ENCODE measurements at places on chromosomes 5 and 9. TPM values are rescaled to one million over a fixed set of nuclear protein-coding genes. Genes with fewer than 3 reads are reported as not detected.

The TEX48 gene
- not detected for total RNA-seq

The OTULINL gene
- total RNA-seq = 32.6 TPM

The SAXO1 gene
- total RNA-seq = not detected

DNA sequence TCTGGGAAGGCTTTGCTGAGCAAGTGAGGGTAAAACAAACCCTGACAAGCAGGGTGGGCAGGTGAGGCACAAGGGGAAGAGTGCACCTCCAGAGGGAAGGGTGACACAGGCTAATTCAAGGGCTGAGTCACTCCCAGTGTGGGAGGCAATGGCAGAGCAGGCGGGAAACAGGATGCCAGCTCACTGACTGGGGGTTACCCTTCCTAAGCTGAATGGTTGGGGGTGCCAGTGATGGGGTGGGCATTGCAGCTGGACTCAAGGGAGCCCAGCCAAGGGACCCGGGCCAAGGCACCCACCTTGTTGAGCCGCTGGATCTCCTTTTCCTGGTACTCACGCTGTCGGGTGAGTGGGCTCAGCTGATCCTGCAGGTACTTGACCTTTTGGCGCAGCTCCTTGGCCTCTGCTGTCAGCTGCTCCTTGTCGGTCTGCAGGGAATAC is 18.4 kb downstream of the GPX3 start:
- no peak for DNase-seq

DNA sequence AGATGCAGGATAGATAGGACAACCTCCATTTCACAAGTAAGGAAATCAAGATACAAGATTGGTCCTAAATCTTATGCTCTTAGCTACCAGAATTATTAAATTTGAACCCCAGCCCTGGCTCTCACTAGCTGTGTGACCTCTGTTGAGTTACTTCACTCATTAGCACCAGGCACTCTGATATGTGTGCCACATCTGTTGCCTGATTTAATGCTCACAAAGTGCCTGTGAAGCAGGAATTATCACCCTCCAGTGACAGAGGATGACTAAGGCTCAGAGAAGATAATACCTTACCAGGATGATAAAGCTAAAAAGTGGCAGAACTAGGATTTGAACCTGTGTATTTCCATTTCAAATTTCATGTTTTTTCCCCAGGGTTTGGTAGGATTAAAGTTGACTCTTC is 110.0 kb downstream of the PLPPR1 start:
- DNase-seq = no peak

- no peak for DNase-seq
Observed at GRCh38 chr5:142320851-142321560, 3.8 kb downstream of the SPRY4 start.

DNA sequence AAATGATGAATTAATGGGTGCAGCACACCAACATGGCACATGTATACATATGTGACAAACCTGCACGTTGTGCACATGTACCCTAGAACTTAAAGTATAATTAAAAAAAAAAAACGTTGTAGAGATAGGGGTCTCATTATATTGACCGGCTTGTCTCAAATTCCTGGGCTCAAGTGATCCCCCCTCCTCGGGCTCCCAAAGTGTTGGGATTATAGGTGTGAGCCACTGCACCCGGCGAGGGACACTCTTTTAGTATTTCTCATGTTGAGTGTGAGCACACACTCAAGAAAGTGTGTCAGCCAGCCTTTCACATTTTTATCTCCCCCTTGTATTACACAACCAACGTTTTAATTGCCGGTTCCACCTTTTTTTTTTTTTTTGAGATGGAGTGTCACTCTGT is 87.7 kb upstream of the SPIN1 start:
- DNase-seq = no peak

DNA sequence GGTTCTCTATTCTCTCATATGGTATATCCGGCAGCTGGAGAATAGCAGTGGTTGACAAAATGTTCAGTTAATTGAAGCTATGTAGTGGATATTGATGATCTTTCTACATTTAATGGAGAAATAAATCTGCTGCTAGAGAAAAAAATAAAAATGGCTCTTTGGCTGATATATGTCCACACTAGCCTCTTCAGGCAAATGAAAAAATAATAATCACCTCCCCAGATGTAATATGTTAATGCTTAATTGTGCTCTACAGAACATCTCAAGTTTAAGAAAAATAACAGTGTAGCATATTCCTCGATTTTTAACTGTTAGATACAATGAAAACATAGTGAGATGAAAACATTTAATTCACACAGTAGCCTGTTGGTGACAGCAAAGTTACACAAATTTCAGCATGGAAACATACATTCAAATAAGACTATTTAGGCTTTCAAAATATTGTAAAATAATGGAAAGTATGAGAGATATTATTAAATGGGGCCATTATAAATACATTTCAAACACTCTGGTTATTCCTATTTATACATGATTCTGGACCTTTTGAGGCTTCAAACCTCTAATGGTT is 543.0 kb downstream of the MAT2B start:
- DNase-seq = no peak

GRCh38 chr5:75993643-75994520 is 89.3 kb upstream of the SV2C start:
- DNase-seq = no peak

The AK8 gene
- total RNA-seq = 1.1 TPM

The TMEM174 gene
- total RNA-seq = not detected

The PCDHB10 gene
- 13.1 TPM for total RNA-seq

DNA sequence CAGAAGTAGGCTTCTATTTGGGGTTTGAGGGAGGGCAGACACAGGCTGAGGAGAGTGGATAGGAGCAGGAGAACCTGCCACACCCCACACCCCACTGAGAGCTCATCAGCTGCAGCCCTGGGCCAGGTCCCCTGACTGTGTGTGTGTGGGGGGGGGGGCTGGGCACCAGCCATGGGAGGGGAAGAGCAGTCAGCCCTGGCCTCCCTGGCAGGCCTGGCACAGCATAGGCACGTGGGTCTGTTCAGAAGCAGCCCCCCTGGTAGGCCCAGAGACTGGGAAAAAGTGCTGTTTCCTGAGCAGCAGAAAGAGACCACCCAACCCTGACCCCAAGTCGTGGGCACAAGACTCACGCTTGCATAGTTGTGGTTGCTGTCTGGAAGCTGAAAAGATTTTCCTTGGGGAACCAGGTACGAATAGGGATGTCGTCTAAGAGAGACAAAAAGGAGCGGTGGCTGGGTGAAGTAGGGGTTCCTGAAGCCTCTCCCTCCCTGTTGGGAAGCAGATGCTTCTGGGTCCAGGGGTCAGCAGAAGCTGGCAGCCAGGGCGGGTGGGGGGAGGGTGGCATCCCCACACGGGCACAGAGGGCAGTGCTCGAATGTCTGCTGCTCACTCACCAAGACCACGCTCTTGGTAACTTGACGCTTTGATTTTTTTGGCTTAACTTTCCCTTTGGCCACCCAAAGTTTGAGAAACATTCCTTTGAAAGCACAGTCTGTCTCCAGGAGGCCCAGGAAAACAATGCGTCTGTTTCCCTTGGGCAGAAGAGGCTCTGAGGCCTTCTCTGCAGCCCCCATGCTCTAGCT is 2.9 kb downstream of the NSMF start:
- DNase-seq = no peak

DNA sequence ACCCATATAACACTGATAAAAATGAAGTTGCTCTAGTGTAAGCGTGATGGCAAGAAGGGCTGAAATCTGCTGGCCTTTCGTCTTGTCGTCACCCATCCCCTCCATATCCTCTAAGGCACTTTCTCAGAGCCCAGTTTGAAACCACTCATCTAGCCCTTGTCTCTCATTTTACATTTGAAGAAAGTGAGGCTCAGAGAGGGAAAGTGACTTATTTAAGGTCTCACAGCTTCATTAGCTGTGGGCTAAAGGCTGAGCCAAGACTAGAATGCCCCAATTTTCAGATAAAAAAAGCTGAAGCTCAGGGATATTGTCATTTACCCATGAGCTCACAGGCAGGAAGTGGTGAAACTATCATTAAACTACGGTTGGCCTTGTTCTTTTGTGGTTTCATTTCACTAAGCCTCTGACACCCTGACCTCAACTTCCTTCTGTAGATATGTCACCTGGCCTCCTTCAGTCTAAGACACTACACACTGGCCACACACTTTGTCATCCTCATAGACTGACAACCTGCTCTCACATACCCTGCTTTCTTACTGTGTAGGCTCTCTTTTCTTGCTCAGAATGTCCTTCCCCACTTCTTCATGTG is 176.7 kb upstream of the DMAC1 start:
- DNase-seq = no peak

The PHF19 gene
- total RNA-seq = 4.1 TPM

- no peak for DNase-seq
Observed at GRCh38 chr9:81906671-81907070, 21.6 kb upstream of the SPATA31D4 start.
